Skeletal muscle cell (primary cell): ENCODE measurements at places on chromosomes 3 and 15.

GRCh38 chr3:48478626-48479555, 25.1 kb downstream of the SHISA5 start:
- no peak for DNase-seq

DNA sequence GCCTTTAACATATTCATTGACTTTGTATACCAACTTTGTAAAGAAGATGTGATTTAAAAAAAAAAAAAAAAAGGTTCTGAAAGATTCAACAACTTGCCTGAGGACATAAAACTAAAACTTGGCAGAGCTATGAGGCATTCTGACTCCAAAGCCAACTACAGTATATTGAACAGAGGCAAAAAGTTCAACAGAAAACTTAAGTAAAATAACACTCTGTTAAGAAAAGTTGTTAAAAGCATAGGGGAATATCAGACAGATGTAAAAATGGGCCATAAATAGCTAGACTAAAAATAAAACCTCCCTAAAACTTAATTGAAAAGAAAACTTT, 23.4 kb downstream of the GOLIM4 start:
- DNase-seq = no peak

- DNase-seq = no peak
Measured at GRCh38 chr3:151356794-151357462, 27.6 kb upstream of the P2RY13 start.

DNA sequence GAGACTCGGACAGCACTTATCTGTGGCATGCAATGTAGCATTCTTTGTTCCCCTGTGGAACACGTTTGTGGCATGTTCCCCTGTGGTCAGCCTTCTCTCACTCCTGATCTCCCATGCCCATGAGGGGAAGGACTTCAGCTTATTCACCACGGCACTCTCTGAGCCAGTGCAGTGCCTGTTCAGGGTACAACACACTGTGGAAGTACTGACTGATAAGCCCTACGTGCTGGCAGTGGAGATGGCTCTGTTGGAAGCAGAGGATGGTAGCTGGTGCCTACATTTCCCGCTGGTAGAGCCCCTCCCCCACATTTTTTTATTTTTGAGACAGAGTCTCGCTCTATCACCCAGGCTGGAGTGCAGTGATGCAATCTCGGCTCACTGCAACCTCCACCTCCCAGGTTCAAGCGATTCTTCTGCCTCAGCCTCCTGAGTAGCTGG, 43.5 kb upstream of the ETV5 start:
- DNase-seq = no peak

DNA sequence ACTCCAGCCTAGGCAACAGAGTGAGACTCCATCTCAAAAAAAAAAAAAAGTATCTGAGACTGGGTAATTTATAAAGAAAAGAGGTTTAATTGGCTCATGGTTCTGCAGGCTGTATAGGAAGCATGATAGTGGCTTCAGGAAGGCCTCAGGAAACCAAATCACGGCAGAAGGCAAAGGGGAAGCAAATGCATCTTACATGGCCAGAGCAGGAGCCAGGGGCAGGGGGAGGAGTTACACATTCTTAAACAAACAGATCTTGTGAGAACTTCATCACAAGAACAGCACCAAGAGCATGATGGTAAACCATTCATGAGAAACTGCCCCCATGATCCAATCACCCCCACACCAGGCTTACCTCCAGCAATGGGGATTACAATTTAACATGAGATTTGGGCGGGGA, 37.2 kb downstream of the ACAP2 start:
- no peak for DNase-seq
